Natural killer cell treated with Interleukin-12 subunit alpha and Interleukin-12 subunit beta and Interleukin-15 and Interleukin-18, amount 100 ng/mL, for 72 hours (primary cell): ENCODE measurements at places on chromosomes 1 and 21. TPM values are rescaled to one million over a fixed set of nuclear protein-coding genes. Genes with fewer than 3 reads are reported as not detected.

Gene VWA5B1
- total RNA-seq = not detected

Gene OR2AK2
- not detected for total RNA-seq

Gene FMN2
- not detected for total RNA-seq

Gene ARMH1
- total RNA-seq = 8.7 TPM

Gene PGLYRP3
- not detected for total RNA-seq

Gene PAPPA2
- not detected for total RNA-seq

Gene THRAP3
- 118 TPM for total RNA-seq

DNA sequence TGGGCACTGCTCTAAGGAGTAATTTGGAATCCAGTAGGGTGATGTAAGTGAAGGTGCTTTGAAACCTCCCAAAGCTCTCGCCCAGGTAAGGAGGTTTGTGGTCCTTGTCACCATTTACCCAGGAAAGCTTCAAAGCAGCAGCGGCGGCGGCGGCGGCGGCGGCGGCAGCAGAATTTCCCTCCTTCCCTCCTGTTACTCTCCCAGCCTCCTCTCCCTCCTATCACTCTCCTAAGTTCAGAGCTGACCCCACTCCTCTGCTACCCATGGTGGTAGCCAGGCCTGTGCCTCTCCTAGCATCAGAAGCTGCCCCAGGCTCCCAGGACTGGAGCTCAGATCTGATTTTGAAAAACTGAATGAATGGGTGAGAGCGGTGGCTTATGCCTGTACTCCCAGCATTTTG is 60.7 kb downstream of the ACBD3 start:
- peaks cover 12% of the 10 kb centered on the region for H3K4me1 ChIP-seq
- H3K27ac ChIP-seq = no peak overlapping the region
- H3K4me3 ChIP-seq = no peak overlapping the region
- H3K27me3 ChIP-seq = no peaks in the 10 kb centered on the region
- no peaks in the 10 kb centered on the region for H3K36me3 ChIP-seq

DNA sequence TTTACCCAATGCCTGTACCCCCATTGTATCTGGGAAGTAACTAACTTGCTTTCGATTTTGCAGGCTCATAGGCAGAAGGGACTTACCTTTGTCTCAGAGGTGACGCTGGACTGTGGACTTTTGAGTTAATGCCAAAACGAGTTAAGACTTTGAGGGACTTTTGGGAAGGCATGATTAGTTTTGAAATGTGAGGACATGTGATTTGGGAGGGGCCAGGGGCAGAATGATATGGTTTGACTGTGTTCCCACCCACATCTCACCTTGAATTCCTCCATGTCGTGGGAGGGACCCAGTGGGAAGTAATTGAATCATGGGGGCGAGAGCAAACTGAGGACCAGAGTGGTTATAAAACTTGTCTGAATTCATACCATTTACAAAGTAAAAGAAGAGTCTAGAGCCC is 77.1 kb upstream of the HOOK1 start:
- no peak overlapping the region for H3K4me3 ChIP-seq
- H3K27ac ChIP-seq = no peak overlapping the region
- peaks cover 9% of the 10 kb centered on the region for H3K36me3 ChIP-seq

DNA sequence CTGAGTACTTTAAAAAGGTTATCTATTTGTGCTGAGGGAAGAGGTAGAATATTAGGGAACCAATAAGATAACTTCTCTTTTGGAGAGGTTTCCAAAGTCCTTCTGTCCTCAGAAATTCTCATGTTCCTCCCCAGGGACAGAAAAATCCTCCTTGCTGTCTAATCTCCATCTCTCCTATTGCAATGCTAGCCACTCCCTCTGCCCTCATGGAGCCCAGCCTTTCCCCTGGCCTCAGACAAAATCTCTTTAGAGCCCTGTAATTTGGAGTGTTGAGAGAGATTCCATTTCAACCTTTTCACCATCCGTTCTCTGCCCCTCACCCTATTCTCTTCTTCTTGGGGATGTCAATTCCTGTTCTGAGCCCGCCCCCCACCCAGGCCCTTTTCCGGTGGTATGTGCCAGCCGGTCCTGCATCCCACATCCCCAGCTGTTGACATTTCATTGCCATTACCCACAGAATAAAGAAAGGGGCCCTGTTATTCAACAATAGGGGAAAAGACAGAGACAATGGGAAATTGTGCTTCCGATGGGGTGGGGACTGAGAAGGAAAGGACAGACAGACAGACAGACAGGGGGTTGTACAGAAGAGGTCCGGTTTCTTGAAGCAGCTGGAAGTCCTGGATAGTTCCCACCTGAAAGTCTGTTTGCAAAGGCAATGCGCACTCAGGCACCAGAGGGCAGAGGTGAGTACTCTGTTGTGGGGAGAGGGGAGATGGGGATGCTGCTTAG is at the start of gene HAPLN2:
HAPLN2 (plus strand) TSS at position 563 of the 729 bp plus-strand sequence. CDS start 4,076 bp downstream, outside the sequence.
- H3K4me3 ChIP-seq = no peak within 1 kb of the TSS
- H3K27me3 ChIP-seq = peaks cover 38% of the 10 kb centered on the region
- no peak for DNase-seq

GRCh38 chr1:25439287-25439686 is 8.6 kb downstream of the MACO1 start:
- H3K4me3 ChIP-seq = no peak overlapping the region
- no peaks in the 10 kb centered on the region for H3K36me3 ChIP-seq
- no peaks in the 10 kb centered on the region for H3K27me3 ChIP-seq
- peaks cover 34% of the 10 kb centered on the region for H3K4me1 ChIP-seq

DNA sequence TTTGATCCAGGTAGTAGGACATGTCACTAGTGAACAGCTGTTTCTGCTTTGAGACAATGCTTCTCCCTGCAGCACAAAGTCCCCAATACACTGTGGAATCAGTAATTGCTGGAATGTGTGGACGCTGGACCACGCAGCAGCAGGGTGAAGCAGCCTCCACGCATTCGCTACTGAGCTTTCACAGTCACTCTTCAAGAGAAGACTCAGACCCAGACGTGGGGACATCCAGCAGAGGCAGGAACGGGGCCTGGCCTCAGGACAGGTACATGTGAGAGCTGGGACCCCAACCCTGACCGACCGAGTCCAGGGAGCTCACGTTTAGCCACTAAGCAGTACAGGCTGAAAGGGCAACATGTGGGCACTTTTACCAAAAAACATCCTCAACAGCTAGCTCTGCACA is 34.1 kb upstream of the PRDM15 start:
- no peaks in the 10 kb centered on the region for H3K36me3 ChIP-seq
- no peak overlapping the region for H3K4me3 ChIP-seq
- no peaks in the 10 kb centered on the region for H3K4me1 ChIP-seq
- H3K27me3 ChIP-seq = no peaks in the 10 kb centered on the region
- no peak overlapping the region for H3K27ac ChIP-seq
- DNase-seq = no peak

- H3K27me3 ChIP-seq = no peaks in the 10 kb centered on the region
- H3K36me3 ChIP-seq = no peaks in the 10 kb centered on the region
- no peaks in the 10 kb centered on the region for H3K4me1 ChIP-seq
- H3K27ac ChIP-seq = no peak overlapping the region
- no peak overlapping the region for H3K4me3 ChIP-seq
- DNase-seq = no peak
These were observed 42.0 kb downstream of the TMEM51 start for GRCh38 chr1:15195420-15196052.

DNA sequence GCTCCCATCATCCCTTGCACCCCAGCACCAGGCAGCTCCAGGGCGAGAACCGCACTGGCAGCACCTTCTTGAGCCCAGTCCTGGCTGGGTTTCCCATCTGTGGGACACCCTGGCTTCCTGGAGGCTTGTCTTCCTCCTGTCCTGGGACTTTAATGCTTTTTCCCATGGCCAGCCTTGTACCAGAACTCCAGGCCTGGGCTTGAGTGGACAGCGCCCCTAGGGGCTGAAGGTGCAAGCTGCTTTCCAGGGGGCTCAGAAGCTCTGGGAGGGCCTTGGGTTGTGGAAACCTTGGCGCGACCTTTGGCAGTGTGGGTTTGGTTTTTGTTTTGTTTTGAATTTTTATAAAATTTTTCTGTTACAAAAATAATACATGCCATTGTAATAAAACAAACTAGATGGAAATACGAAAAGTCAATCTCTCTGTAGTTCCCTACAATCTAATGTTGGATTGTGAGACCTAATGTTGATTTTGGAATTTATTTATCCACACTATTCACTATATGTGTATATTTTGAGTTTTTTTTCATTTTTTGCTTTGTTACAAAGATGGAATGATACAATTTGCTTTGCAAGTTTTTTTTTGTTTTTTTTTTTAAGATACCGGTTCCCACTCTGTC is 33.8 kb upstream of the RPL11 start:
- peaks cover 17% of the 10 kb centered on the region for H3K27me3 ChIP-seq
- no peak overlapping the region for H3K27ac ChIP-seq
- no peaks in the 10 kb centered on the region for H3K4me1 ChIP-seq

DNA sequence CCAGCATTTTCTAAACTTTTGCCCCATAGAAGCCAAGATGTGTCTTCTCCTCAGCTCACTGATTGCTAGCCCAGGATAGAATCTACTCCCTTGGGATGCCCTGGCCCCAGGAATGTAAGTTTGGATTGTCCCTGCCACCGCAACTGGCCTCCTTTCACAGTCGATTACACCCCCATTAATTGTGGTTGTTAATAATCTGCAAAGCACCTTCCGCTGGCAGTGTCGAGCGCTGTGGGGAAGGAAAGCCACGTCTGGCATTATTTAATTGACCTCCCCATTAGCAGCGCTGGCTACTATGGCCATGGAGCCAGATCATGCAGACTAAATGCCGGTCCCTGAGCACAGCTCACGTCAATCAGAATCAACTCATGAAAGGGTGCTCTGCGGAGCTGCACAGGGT is 597.3 kb upstream of the PLXNA2 start:
- H3K27ac ChIP-seq = no peak overlapping the region
- H3K4me1 ChIP-seq = no peaks in the 10 kb centered on the region
- no peaks in the 10 kb centered on the region for H3K36me3 ChIP-seq
- no peak overlapping the region for H3K4me3 ChIP-seq
- no peak for DNase-seq

GRCh38 chr1:32939655-32940371 is 24.8 kb downstream of the RNF19B start:
- peak; percentile 79 for DNase-seq
- peak overlapping the region; percentile 81 for H3K4me3 ChIP-seq
- H3K4me1 ChIP-seq = peaks cover 60% of the 10 kb centered on the region
- no peaks in the 10 kb centered on the region for H3K27me3 ChIP-seq
- peak overlapping the region; percentile 97 for H3K27ac ChIP-seq
- peaks cover 44% of the 10 kb centered on the region for H3K36me3 ChIP-seq

DNA sequence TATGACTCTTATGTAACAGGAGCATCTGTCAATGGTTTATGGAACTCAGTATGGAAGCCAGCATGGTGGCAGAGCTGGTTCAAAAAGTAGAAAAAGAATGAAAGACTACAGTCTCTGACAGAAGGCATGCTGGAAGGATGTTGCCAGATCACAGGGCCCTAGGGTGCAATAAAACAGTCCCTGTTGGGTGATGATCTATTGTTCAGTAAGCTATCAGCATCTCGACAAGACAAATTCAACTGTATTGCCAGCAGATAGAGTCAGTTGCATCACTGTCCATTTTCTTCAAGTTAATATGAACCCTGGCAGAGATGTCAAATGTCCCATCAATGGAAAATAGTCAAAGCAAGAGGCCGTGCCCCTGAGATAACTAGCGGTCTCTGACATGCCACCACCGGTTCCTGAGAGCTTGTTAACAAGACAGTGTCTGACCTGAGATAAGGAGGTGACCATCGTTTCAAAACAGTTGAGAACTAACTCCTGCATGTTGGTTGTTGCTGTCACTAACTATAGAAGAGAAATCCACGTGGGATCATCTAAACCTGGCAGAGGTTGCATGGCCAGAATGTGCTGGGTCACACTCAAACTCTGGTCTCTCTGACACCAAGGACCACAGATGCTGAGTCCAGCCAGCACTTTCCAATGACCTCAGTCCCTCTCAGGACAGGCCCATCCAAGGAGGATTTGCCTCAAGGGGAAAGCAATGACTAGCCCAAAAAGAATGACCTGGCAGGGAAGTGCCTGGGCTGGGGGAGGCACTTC is 125.9 kb downstream of the RIPK4 start:
- peaks cover 19% of the 10 kb centered on the region for H3K27me3 ChIP-seq
- no peak overlapping the region for H3K4me3 ChIP-seq
- H3K36me3 ChIP-seq = no peaks in the 10 kb centered on the region
- no peaks in the 10 kb centered on the region for H3K4me1 ChIP-seq
- H3K27ac ChIP-seq = no peak overlapping the region
- DNase-seq = peak; percentile 25
